ENCODE measurements at places on chromosomes 12 and 14. TPM values are rescaled to one million over a fixed set of nuclear protein-coding genes. Genes with fewer than 3 reads are reported as not detected.

The CD27 gene
- total RNA-seq: 23.3 TPM

The HNF1A gene
- total RNA-seq: not detected

The HHIPL1 gene
- not detected for total RNA-seq

The MEG3 gene
- not detected for total RNA-seq

The AGAP2 gene
- 29.0 TPM for total RNA-seq

The SDR9C7 gene
- not detected for total RNA-seq

The KLRK1 gene
- total RNA-seq: 0.75 TPM

The RNASE7 gene
- total RNA-seq: not detected

The COX14 gene
- total RNA-seq: 43.5 TPM

The LRRC10 gene
- not detected for total RNA-seq

The SERPINA4 gene
- not detected for total RNA-seq

The RPGRIP1 gene
- total RNA-seq: not detected

The DIO3 gene
- not detected for total RNA-seq

The BDKRB2 gene
- not detected for total RNA-seq

The SYCP3 gene
- total RNA-seq: 0.50 TPM

DNA sequence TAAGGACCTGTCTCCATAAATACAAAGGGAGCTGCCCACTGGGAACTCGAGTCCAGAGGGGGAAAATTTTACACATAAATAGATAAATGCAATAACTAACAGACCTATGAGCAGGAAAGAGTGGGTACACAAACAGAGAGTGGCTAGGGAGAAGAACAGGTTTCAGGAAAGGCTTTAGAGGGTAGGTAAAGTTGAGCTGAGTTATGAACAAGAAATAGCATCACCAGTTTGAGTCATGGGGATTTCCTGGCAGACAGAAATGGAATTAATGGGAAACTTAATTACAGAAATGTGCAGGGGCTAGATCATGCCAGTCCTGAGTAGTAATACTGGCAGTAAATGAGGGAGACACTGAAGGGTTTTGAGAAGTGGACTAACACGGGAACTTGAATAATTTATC is 58.0 kb upstream of the CCDC175 start:
- H3K4me1 ChIP-seq: no peaks in the 10 kb centered on the region
- H3K27me3 ChIP-seq: peaks cover 25% of the 10 kb centered on the region
- H3K36me3 ChIP-seq: no peaks in the 10 kb centered on the region
- H3K4me3 ChIP-seq: no peak overlapping the region
- no peak overlapping the region for H3K27ac ChIP-seq

DNA sequence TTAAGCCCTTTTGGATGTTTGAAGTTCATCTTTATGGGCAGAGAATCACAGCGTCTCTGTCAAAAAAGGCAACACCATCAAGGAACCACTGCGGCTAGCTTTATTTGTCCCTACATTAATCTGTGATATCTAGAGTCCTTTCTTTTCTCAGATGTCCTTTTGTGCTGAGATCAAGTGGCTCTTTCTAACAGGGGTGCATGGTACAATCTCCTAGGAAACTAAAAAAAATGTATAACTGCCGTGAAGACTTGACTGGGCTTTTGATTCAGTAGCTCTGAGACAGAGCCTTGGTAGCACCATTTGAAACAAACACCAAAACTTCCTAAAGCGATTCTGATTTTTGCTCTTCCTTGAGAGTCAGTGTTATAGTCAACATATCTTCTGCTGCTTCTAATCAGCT is 33.3 kb downstream of the KCNK13 start:
- H3K27ac ChIP-seq: no peak overlapping the region
- H3K36me3 ChIP-seq: peaks cover 5% of the 10 kb centered on the region
- H3K4me3 ChIP-seq: no peak overlapping the region

DNA sequence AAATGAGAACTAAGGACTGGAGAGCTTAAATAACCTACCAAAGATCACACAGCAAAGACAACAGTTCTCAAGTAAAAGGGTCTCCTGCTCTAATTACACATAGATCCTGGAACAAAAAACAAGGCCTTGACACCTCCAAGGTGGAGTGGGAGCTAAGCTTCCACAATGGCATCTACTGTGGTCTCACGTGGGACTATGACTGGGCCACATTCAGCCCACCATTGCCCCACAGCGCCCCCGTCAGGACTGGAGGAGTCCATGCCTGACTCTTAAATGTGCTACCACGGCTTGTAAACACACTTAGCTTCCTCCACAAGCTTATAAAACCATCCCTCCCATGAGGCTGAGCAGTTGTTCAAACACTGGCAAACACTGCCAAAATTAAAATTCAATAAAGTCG is 88.5 kb downstream of the GCH1 start:
- H3K36me3 ChIP-seq: no peaks in the 10 kb centered on the region
- H3K27ac ChIP-seq: no peak overlapping the region
- no peak overlapping the region for H3K4me3 ChIP-seq
- DNase-seq: no peak

- no peak overlapping the region for H3K27ac ChIP-seq
- no peak overlapping the region for H3K4me3 ChIP-seq
- H3K36me3 ChIP-seq: no peaks in the 10 kb centered on the region
- DNase-seq: no peak
- H3K4me1 ChIP-seq: no peaks in the 10 kb centered on the region
Observed at GRCh38 chr14:90612801-90613200, 203.4 kb downstream of the TTC7B start.

DNA sequence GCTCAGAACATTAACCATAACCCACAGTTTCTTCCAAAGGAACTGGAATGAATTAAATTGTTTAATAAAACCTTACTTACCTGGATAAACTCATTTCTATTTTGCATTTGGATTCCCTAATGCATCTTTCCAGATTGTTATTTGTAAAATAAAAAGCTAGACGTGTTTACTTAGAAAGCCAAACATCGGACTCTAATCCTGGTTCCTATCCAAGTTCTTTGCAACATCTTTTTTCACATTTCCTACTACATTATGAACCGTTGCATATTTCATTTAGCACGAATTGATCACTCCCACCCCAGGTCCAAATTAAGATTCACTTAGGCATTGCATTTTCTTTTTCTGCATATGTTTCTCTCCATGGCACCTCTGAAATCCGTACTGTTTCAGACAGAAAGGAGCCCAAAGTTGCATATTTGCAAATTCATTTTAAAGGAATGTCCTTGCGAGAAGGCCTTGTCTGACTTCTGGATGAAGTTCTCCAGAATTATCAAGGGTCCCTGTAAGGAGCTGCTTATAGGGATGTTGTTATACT is 164.4 kb upstream of the GSC start:
- no peaks in the 10 kb centered on the region for H3K36me3 ChIP-seq
- H3K4me3 ChIP-seq: no peak overlapping the region
- H3K27me3 ChIP-seq: no peaks in the 10 kb centered on the region
- no peak for DNase-seq
- H3K4me1 ChIP-seq: no peaks in the 10 kb centered on the region

DNA sequence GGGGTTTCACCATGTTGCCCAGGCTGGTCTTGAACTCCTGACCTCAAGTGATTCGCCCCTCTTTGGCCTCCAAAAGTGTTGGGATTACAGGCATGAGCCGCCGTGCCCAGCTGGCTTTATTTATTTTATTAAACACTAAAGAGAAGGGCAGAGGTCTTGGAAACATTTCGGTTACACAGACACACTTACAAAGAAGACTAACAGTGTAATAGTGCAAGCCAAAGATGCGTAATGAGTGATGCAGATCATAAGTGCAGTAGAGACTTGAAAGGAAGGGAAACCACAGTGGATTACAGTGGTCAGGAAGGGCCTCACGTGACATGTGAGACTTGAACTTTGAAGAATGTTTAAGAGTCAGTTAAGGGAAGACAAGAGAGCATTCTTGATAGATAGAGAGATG is 33.9 kb upstream of the CDK17 start:
- H3K36me3 ChIP-seq: peaks cover 7% of the 10 kb centered on the region
- H3K27ac ChIP-seq: peak overlapping the region; percentile 64
- peak; percentile 71 for DNase-seq
- H3K4me1 ChIP-seq: peaks cover 40% of the 10 kb centered on the region

DNA sequence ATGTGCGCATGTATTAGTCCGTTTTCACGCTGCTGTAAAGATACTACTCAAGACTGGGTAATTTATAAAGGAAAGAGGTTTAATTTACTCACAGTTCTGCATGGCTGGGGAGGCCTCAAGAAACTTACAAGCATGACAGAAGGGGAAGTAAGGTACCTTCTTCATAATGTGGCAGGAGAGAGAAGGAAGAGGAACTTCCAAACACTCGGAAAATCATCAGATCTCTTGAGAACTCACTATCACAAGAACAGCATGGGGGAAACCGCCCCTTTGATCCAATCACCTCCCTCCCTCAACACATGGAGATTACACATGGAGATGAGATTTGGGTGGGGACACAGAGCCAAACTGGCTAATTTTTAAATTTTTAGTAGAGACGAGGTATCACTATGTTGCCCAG is 41.8 kb upstream of the SNX6 start:
- H3K4me1 ChIP-seq: no peaks in the 10 kb centered on the region
- no peaks in the 10 kb centered on the region for H3K27me3 ChIP-seq
- H3K36me3 ChIP-seq: no peaks in the 10 kb centered on the region
- DNase-seq: no peak
- H3K27ac ChIP-seq: no peak overlapping the region
- no peak overlapping the region for H3K4me3 ChIP-seq

DNA sequence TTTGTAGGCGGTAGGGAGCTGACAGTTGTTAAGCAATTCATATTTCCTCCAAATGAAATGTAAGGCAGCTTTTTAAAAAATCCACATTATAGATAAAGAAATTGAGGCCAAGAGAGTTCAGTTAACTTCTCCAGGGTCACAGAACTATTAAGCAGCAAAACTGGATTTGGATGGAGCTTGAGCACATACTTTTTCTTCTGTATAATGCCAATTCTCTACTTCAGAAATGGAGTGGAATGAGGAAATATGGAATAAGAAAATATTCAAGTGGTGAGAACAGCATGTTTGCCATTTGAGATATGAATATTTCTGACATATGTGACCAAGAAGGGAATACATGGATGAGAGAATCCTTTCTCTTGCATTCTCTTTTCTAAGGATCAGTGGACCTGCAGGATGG is 233.1 kb downstream of the FOXG1 start:
- no peak overlapping the region for H3K4me3 ChIP-seq
- no peaks in the 10 kb centered on the region for H3K36me3 ChIP-seq
- DNase-seq: no peak
- H3K4me1 ChIP-seq: no peaks in the 10 kb centered on the region
- H3K27me3 ChIP-seq: no peaks in the 10 kb centered on the region

DNA sequence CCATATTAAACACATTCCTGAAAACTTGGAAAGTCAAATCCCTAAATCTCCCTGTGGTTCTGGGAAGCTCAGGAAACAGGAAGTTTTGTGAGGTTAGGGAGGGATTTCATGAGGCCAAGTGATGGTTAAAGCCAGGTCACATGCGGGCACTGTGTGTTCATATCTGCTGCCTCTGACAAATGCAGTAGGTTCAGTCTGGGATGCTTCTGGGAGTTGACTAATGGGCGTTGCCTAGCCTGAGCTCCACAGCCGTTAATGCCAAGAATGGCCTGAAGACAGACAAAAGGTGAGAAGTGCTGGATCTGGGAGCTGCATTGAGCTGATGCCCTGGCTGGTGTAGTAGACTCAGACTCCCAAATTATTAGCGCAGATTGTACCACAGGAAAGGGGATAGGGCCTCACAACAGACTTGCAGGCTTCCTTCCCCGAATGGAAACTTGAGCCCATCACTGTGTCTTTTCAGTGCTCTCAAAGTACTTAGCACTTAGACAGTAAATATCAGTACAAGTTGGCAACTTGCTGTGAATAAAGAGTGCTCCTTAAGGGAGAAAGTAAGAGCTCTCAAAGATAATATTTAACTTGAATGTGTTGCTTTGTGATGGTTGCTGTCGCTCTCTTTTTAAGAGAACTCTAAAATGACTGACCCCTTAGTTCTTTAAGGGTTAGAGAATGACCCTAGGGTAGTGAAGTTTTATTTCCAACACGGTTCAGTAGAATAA is 17.3 kb downstream of the GSG1 start:
- peaks cover 9% of the 10 kb centered on the region for H3K4me1 ChIP-seq
- no peaks in the 10 kb centered on the region for H3K27me3 ChIP-seq
- no peaks in the 10 kb centered on the region for H3K36me3 ChIP-seq
- no peak overlapping the region for H3K27ac ChIP-seq
- no peak for DNase-seq

- DNase-seq: no peak
- no peak within 1 kb of the TSS for H3K27ac ChIP-seq
- peaks cover 5% of the 10 kb centered on the region for H3K4me1 ChIP-seq
- peaks cover 56% of the 10 kb centered on the region for H3K27me3 ChIP-seq
Observed at GRCh38 chr14:76375947-76376404, at the start of gene ESRRB. Gene ESRRB, plus strand, starts transcription at chr14:76376137. Its CDS starts 265 bp downstream, at chr14:76376402.

DNA sequence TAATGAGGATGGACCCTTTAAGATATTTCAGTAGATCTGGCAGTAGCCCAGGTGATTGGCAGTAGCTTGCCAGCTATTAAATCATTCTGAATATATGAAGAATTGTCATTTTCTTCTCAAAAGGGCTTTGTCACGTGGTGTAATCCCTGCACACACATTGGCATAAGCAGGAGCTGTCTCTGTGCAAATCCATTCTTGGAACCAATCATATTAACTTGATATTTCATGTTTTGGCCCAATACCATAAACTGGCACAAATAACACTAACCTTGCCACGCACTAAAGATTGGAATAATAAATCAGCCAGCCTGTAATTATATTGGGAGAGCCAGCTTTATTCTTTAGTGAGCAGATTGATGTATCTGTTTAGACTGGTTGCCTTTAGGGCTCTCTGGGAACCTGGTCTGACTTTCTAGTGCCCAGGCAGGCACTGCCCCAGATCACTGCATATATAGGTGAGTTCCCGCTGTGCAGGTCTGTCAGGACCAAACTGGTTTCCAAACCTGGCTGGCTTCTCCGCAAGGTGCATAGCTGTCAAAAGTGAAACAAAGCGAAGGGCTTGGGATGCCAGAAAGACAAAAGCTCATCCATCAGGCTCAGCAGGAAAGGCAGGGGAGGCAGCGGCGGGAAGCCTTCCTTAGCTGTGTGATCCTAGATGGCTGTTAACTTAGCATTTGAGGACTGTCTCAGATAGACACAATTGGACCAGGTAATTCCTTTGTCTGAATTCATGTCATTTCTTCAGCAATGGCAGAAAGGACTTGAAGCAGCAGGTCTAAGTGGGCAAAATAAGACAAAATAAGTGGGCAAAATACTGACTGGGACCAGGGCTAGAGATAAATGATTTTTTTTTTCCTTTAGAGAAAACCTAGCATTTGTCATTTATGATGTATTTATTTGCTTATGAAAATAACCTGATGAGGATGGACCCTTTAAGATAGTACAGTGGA is 128.8 kb upstream of the DYRK2 start:
- no peak overlapping the region for H3K27ac ChIP-seq
- DNase-seq: no peak
- no peak overlapping the region for H3K4me3 ChIP-seq
- no peaks in the 10 kb centered on the region for H3K36me3 ChIP-seq
- peaks cover 8% of the 10 kb centered on the region for H3K27me3 ChIP-seq
